ENCODE measurements at places on chromosomes 6 and 20.

DNA sequence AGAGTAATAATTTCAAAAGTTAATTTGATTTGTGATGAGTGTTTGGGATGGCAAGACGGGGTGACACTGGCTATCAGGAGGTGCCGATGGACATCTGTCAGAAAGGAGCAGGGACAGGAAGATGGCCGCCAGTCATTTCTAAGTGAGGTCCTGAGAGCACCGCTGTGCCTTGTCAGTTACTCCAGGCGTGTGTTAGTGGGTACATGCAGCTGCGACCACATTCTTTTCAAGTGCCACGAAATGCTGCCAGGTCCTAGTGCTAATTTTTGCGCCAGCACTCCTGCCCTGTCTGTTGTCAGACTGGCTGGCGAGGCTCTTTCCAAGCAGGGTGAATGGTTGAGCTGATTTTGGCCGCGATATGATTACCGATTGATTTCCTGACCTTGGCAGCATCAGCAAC is 64.6 kb upstream of the INSM1 start:
- no peak for DNase-seq

- DNase-seq, result no peak
These were observed 5.6 kb downstream of the ZMYND8 start for GRCh38 chr20:47350691-47351545.

DNA sequence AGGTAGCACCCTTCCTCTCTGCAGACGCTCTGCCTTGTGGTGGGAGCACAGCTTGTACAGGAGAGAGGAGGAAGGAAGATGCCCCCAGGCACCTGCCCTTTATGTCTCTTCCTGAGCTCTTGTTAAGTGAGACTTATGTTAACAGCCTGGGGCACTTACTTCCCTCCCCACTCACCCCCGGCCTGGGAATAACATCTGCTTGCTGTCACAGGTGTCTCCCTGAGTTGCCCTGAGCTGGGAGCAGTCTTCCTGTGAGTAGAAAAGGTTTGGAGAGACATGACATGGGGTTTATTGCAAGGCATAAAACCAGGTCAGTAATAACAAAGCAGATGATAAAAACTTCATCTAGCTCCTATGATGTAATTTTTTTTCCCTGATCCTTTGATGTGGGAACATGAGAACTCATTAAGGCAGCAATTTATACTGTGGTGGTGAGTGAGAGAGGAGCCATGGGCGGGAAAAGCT is 1.9 kb downstream of the SSTR4 start:
- no peak for DNase-seq

GRCh38 chr20:61789329-61789728 is 276.4 kb downstream of the TAF4 start:
- no peak for DNase-seq

GRCh38 chr6:41724228-41724580 is 11.2 kb downstream of the TFEB start:
- DNase-seq, result no peak

- no peak for DNase-seq
These were observed 652.8 kb upstream of the CITED2 start for GRCh38 chr6:140027219-140027618.

GRCh38 chr6:154125421-154125820 is 86.4 kb downstream of the OPRM1 start:
- DNase-seq, result no peak

DNA sequence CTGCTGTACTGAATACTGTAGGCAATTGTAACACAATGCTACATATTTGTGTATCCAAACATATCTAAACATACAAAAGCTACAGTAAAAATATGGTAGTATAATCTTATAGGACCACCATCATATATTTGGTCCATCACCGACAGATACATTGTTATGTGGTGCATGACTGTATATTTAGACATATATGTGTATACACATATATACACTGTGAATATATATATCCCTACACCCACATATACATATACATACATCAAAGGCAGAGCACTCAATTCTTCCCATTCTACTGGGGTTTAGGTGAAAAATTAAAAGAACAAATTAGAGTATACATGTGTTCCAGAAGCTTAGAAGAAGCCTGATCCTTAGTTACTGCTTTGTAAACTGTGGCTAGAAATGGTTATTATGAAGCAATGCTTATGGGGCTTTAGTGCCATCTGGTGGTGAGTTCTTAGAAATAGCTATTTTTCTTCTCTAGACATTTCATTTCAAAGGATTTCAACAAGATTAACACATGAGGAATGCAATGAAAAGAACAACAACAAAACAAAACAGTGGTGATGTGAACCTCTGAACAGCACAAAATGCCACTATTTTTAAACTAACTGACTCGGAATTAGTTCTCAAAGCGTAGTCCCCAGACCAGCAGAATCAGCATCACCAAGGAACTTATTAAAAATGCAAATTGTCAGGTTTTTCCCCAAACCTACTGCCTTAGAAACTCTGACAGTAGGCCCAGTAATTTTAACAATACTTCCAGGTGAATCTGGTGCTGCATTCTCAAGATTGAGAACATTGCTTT is 38.0 kb downstream of the PKHD1 start:
- no peak for DNase-seq

GRCh38 chr6:113050010-113050858 is 703.1 kb downstream of the RFPL4B start:
- DNase-seq, result no peak

DNA sequence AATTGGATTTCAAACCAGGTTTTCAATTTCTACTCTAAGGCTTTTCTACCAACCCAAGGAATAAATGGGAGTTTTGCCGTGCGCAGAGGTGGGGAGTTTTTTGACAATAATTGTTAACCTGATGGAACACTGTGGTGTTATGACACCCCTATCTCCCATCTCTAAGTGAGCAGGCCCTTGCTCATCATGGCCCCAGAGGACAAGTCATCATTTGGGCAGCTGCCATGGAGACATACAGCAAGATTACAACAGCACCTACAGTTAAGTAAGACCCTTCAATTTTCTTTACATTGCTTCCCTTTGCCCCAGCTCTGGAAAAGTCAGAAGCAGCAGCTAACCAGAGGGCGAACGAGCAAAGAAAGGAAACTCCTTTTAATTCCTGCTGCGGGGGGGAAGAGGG is 54.3 kb downstream of the ADGRF5 start:
- DNase-seq, result no peak

DNA sequence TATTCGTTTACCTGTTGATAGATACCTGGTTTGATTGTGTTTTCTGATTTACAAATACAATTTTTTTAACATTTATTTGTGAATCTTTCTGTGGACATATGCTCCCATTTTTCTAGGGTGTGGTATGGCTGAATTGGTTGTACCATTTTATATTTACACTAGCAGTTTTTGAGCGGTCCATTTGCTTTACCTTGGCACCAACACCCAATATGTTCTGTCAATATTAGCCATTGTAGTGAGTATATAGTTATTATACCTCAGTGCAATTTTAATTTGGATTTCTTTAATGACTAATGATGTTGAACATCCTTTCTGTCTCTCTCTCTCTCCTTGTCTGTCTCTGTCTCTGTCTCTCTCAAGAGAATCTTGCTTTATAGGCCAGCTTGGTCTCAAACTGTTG is 278.5 kb downstream of the CDKAL1 start:
- DNase-seq, result no peak

GRCh38 chr6:103193413-103193812 is 1666.3 kb downstream of the HACE1 start:
- DNase-seq, result no peak

DNA sequence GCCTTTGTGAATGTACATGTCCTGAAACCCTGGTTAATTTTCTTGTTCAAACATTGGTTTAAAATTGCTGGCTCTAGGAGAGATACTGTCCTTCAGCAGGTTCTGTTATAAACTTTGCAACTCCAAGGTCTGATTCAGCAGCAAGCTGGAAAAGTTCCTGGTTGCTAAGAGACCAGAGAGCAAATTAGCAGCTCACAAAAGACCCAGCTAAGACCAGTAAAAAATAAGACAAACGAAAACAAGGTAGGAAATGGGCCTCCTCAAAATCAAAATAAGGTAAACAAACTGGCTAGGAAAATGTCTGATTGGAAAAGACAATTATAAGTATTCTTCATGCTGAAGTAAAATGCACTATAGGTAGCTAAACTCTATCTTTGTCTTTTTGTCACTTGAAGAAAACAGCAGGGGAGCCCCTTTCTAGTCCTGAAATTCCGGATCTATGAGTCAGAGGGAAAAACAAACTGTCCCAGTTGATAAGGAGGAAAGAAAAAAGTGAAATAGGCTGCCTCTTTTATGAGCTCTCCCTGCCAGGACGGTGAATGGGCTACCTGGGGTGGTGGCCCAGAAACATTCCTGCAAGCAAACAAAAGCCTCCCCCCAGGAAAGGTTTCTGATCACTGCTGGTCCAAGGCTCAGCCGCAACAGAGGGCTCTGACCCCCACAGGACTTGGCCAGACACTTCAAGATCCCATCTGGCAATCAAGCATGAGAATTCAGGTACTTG is 41.6 kb downstream of the UNC5CL start:
- DNase-seq, result no peak

GRCh38 chr6:13769034-13769654 is 45.2 kb downstream of the MCUR1 start:
- DNase-seq, result no peak

GRCh38 chr20:25300496-25301170 is 52.7 kb downstream of the PYGB start:
- no peak for DNase-seq

DNA sequence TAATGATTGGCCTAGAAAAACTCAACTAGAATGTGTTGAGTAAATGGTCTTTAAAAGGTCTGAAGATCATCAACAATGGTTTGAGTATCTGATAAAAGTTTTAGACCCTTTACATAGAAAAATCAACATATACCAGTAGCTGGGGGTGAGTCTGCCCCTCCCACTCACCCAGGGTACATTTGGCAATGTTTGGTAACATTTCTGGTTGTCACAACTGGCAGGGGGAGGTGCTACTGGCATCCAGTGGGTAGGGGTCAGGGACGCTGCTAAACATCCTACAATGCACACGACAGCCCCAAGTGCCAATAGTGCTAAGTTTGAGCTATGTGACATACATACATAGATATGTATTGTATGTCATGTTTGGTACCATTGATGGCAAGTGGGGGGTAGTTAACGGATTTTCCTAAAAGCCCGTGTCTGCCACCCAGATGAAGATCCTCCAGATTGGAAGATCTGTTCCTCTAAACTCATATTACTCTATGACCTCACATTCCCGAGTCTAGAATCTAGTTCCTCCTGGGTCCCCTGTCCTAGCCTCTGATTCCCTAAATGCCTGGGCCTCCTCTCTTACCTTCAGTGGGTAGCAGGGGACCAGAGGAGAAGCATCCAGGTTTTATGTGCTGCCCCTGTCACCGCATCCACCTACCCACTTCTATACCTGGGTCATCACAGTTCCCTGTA is 2.5 kb upstream of the MMP9 start:
- DNase-seq, result no peak

- no peak for DNase-seq
These were observed 16.1 kb upstream of the SERPINB1 start for GRCh38 chr6:2857580-2858337.

GRCh38 chr20:44355498-44356352 is at the start of gene HNF4A:
Gene HNF4A (plus strand): TSS chr20:44355699. CDS start chr20:44355805, 106 bp downstream.
- DNase-seq, result no peak

- DNase-seq, result no peak
These were observed 45.5 kb downstream of the MLIP start for GRCh38 chr6:54156650-54157250.

DNA sequence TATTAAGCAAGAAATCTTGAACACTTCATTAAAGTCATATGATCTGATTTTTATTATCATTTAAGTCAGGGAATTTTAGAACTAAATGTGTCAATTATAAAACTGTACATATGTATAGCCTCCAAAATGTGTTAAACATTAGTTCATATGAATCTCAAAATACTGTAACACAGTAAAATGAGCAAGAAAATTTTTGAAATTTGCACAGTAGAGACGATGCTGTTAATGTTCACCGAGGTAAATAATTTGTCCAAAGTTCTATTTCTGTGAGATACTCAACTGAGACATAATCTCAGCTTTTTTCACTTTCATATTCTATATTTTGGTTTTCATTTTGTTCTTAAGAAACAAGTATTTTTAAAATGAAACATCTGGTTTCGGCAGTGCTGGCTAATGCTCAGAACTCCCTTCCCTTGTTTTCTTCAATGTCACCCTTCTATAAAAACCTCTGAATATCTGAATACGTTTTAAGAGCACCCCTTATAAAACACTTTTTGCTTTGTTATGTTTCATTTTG is 353.1 kb downstream of the LAMA2 start:
- DNase-seq, result no peak

DNA sequence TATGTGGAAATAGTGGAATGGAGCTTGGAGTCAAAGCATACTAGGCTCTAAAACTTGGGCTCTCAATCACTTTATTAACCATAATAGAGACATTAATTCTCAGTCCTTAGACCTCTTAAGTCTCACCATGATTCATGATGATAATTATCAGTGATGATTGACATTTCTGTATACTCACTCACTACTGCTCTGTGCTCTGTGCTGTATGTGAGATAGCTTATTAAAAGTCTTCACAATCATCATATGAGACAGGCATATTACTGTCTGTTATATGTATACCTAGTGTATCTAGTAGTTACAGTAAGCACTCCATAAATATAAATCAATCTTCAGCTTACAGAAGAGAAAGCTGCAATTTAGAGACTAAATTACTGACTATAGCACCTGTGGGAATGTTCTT is 236.0 kb upstream of the JAG1 start:
- no peak for DNase-seq

GRCh38 chr6:55892749-55893357 is 17.5 kb upstream of the BMP5 start:
- DNase-seq, result no peak

DNA sequence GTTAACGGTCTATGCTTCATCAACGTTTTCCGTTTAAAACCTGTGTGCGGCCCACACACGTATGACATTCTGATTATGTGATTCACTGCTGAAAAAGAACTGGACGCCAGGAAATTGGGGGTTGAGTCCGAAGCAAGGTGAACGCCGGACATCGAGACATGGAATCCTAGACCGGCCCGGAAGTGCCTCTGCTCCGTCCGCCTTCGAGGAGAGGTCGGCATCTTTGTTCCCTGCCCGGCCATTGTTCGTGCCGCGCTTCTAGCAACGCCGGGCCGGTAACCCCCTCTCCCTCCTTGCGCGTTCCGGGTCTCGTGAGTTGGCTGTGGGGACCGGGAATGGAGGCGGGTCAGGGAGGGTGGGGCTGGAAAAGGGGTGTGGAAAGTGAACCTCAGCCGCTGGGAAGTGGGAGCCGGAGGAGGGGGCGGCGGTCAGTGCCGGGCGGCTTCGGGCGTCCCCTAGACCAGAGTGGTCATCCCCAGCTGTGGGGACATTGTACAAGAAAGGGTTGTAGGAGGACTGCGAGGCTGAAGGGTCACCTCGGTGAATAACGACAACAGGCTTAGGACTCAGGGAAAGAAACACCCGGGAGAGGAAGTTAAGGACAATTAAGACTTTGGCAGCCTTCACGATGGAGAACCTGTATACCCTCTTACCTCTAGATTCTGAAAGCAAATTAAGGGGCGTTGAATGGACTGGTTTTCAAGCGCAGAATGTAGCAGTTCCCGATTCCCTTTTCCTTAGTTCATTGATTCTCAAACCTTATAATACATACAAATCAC is at the start of gene ZSCAN9:
Gene ZSCAN9 (plus strand): TSS at position 220 of the 779 bp plus-strand sequence. CDS start 1,810 bp downstream, outside the sequence.
- no peak for DNase-seq

- DNase-seq, result no peak
These were observed 44.5 kb downstream of the RAB44 start for GRCh38 chr6:36742146-36742545.
